Kidney epithelial cell (primary cell): ENCODE measurements at places on chromosomes 12 and 14.

DNA sequence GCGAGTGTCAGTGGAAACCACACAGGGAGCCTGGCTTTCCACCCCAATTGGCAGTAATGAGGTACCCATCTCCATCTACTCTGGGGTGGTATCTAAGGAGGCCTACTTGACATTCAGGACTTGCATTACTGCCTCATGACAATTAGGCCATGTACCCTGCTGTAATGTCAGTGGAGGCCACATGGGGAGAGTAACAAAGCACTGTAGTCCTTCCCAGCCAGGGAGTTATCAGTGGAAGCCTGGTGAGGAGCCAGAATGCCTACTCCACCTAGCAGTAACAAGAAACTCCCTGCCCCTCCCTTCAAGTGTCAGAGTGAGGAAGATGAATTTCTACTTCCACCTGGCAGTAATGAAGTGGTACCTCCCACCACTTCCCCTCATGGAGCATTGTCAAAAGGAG lies 12.5 kb downstream of the TIMM9 start:
- DNase-seq = no peak

GRCh38 chr12:56101045-56101444 lies 3.3 kb upstream of the PA2G4 start:
- no peak for DNase-seq

DNA sequence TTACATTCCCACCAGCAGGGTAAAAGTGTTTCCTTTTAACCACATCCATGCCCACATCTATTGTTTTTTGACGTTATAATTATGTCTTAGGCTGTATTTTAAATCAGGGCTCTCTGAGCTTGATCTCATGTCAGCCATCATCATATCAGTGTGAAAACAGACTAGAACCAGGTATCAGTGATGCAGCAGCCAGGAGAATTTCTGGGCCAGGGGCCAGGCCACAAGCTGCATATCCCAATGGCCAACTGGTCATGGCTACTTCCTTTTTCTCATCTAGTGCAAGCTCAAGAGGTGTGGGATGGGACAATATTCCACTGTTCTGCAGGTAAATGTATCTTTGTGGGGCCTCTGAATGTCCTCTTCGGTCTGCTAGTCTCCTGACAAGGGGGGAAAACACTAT lies 125.1 kb downstream of the CRADD start:
- no peak for DNase-seq

DNA sequence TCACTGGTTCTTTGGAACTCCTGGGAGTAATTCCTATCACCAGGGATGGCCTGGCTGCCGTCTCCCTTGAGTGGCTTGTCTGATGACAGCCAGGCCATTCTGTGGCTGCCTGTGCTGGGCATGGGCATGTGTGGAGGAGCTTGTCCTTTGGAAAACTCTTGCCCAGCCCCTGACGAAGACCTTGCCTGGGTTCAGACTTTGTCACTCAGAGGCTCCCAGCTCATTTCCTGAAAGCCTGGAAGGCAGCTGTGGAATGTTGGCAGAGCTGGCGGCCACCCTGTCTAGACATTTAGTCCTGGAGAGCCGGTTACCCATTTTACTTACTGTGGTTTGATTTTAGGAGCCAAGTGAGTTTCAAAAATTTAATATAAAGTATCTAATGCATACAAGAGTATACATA lies 34.0 kb downstream of the TUNAR start:
- DNase-seq = no peak

DNA sequence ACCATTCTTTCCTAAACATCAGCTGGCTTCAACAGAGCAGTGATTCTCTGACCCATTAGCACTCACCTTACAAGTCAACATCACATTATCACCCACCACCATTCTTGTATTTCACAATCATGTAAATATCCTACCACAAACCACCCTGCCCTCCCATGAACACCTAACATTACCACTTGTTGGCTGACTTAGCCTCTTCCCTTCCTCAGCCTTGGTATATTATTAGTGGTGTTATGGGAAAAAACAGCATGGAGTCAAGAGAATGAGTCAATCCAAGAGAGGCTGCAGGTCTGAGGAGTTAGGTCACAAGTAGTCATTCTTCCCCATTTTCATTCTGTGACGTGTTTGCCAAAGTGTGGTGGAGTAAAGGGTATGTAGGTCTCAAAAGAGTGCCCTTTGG lies 22.3 kb upstream of the MGP start:
- no peak for DNase-seq

GRCh38 chr12:109288571-109288970 lies 20.5 kb downstream of the FOXN4 start:
- DNase-seq = no peak

- peak; percentile 78 for DNase-seq
Observed at GRCh38 chr14:33287189-33287588, 348.5 kb downstream of the NPAS3 start.

DNA sequence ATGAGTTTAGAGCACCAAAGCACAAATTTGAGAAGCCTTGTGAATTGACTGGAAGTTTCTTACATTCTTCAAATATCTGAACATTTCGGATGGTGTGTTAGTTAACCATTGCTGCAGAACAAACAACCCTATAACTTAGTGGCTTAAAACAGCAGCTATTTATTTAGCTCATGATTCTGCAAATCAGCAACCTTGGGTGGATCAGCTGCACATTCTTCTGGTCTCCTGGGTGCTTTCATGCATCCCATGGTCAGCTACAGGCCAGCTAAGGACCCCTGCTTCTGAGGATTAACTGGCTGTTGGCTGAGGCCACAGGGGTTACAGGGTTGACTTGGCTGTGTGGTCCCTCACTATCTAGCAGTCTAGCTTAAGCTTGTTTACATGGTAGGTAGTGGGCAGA lies 114.0 kb upstream of the HIF1A start:
- no peak for DNase-seq

- peak; percentile 73 for DNase-seq
Observed at GRCh38 chr12:110039085-110039807, 9.1 kb downstream of the C12orf76 start.

- no peak for DNase-seq
Observed at GRCh38 chr14:24395609-24396582, 2.9 kb upstream of the NYNRIN start.

DNA sequence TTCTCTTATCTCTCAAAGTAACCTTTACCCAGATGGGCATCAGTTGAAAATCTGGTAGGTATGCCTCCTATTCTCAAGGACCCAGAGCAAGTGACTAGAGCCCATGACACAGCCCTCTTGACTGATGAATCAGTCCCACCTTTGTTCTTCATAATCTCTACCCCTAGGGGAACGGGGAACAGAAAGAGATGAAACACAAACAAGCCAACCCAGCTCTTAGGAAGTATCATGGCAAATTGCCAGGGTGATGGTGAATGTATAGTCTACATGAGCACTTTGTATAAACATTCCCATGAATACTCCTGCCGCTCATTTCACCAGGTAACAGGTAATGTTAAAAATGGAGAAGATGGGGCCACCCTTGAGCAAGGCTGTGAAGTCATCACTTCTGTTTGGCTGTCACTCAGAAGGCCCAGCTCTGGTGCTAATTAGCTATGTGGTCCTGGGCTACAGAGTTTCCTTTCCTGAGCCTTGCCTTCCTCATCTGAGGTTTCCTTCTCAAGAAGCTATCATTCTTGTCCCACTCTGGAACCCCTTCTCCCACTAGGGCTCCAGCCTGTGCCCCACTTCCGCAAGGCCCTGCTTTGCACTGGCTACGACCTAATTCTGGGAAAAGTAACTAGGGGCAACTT lies 161.7 kb downstream of the ANO2 start:
- DNase-seq = no peak

GRCh38 chr12:68888243-68888642 lies 44.7 kb downstream of the CPM start:
- no peak for DNase-seq
